ENCODE measurements at places on chromosomes 6 and 20.

DNA sequence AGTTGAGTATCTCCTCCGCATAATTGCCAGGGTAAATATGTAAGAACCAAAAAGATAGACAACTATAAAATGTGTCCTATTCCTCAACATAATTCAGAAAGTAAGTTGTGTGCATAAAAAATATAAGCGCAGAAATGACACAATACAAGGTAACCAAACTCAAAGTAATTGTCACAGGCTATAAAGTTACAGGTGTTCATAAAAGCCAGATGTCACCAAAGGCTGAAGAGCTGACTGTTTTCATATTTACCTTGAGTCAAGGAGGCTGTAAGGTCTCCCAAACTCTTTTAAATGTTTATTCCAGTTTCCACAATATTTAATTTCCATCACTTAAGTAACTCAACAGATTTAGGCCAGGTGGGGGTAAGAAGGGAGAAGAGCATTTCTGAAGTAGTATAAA, 192.2 kb upstream of the MARCKS start:
- no peak for DNase-seq

- DNase-seq, result no peak
These were observed 4.1 kb downstream of the TRPC4AP start for GRCh38 chr20:35088231-35089145.

GRCh38 chr6:17552861-17553260, 47.2 kb upstream of the FAM8A1 start:
- DNase-seq, result peak; percentile 20

- no peak for DNase-seq
These were observed 505.2 kb downstream of the CBLN4 start for GRCh38 chr20:55500130-55500529.

DNA sequence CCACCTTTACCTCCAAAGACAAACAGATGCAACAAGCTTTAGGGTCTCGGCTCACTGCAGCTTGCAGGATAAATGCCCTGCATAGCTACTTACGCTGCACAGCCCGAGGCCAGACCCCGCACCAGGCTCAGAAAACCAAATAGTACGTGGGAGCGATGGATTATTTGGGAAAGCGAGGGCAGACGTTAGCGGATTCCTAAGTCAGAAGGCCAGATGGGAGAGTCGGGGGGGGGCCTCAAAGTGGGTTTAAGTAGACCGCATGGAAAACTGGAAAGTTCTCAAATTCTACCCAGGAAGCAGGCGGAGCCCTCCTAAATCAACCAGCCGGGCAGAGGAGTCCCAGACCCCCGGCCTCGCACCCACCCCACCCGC, 382 bp downstream of the SFT2D1 start:
- peak; percentile 44 for DNase-seq

- no peak for DNase-seq
These were observed 28.3 kb downstream of the MEP1A start for GRCh38 chr6:46821458-46821881.

GRCh38 chr20:39607141-39607540, 645.0 kb downstream of the DHX35 start:
- peak; percentile 12 for DNase-seq

DNA sequence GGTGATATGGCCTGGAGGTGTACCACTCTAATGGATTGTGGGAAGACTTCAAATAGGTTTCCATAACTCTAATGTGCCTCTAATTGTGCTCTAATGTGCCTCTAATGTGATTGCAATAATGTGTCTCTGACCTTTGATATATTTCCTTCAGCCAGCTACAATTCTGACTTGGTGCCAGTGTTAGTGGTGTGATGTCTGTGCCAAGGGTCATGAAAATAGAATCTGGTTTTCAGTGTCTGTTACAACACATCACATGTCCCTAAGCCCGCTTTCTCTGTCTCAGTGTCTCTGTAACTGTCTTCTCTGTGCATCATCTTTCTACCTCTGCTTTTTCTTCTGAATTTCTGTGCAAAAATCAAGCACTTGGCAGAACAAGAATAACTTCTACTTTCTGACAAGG, 77.2 kb upstream of the ECI2 start:
- DNase-seq, result no peak

GRCh38 chr6:1267790-1268762, 43.8 kb upstream of the FOXQ1 start:
- DNase-seq, result no peak

DNA sequence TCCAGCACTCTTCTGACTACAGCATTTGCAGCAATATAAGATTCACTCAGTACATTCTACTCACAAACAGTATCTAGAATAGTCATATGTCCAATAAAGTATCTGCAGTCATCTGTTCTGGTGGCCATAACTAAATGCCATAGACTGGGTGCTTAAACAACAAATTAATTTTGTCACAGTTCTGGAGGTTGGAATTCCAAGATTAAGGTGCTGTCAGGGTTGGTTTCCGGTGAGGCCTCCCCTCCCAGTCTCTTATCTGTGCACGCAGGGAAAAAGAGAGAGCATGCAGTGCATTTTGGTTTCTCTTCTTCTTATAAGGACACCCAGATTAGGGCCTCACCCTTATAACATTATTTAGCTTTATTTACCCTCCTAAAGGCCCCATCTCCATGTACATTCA, 21.3 kb upstream of the NUS1 start:
- DNase-seq, result no peak

GRCh38 chr6:160883999-160884398, 107.6 kb upstream of the MAP3K4 start:
- no peak for DNase-seq

DNA sequence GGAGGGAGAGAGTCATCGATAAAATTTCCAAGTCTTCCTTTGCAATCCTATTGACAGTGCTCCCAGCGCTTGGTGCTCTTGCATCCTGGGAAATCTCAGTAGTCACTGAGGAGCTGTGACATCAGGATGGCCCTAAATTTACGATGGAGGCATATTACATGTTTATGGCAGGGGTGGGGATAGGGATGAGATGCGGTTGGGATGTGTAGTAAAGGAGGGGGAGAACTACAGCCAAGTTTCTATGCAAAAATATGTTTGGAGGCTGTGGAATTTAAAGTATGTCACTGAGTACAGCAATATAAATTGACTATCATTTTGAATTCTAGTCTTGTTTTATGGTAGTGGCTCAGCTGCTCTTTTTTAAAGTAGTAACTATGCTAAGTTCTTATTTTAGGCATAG, 544.9 kb downstream of the PKHD1 start:
- no peak for DNase-seq

DNA sequence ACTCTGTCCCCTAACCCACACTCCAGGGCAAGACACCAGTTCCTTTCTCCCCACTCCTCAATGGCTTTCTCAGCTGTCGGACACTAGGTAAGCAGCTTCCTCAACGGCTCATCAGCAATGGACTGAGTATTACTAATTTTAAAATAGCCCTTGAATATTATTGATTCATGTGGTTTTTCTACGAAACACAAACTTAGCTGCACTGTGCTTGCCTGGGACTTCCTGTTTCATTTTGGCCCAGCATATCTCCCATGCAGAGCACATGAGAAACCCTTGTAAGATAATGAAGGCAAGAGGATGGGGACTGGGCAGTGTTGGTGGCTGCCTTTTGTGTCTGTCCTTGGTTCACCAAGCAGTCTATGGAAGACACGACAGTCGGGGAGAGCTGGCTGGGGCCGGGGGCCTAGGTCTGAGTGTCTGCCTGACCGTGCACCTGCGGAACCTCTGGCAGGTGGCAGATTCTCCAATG, 48.9 kb downstream of the RNASET2 start:
- DNase-seq, result no peak

GRCh38 chr6:134532694-134533624, 215.0 kb upstream of the SGK1 start:
- no peak for DNase-seq

DNA sequence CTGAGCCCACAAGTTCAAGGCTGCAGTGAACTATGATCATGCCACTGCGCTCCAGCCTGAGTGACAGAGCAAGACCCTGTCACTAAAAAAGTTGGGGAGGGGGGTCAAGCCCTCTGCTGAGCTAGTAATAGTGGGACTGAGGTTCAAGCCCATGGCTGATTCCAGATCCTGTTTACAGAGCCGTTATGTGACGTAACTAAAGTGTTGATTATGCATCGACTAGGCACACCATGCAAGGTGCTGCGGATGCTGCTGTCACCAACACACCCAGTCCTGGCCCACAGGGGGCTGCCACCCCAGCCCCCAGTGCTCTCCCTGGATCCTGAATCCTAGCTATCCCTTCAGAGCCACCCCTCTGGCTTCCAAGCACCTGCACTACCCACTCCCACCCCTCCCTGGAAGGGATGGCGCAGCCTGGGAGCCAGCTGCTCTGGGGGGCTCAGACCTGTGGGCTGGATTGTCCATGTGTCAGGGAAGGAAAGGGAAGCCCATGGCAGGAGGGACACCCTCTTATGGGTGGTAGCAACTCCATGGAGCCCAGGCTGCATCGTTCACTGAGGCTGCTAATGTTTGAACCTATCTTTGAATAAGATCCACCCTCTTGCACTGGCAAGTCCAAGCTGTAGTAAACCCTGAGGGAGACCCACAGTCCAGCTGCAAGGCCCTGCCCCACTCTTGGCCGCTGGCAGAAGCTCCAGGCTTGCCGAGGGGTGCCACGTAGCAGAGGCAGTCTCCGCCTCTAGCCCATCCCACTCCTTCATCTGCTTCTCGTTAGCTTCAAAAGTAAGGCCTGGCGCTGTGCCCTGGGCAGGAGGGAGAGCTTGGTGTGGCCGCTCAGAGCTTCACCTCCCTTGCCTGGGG, 95.0 kb downstream of the SNX5 start:
- DNase-seq, result peak; percentile 93

GRCh38 chr6:132131758-132132157, 180.6 kb upstream of the CCN2 start:
- no peak for DNase-seq

DNA sequence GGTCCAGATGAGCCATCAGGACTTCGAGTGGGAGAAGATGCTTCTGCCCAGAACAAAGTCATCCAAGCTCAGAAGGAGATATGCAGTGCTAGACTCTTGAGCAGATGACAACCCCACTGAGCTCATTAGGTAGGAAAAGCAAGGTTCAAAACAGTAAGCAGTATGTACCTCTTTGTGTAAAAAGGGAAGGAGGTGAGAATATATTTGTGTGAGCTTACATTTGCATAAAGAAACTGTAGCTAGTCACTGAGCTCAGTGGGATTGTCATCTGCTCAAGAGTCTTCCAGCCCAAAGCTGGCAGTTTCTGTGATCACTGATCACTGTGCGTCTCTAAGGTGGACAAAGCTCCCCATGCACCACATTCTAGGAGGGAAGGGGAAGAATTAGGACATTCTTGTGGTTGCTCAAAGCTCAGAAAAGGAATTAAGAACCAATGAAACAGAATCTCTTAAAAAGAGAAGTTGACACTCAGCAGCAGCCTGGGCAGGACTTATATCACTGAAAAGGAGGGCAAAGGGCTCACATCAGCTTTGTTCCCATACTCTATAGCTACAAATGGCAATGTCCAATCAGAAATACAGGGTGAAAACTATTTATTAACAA, 90.0 kb upstream of the MAFB start:
- DNase-seq, result no peak

DNA sequence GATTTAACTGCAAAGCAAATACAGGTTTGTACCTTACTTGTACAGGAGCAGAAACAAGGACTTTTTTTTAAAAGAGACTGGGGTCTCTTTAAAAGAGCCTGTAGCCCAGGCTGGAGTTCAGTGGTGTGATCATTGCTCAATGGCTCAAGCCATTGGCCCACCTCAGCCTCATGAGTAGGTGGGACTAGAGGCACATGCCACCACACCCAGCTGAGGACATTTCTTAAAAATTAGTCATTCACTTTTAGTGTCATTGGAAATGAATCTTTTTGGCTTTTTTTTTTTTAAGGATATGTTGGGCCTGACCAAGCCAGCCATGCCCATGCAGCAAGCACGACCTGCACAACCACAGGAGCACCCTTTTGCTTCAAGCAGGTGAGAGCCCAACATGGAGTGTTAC, 16.9 kb downstream of the SEC23B start:
- DNase-seq, result no peak

- DNase-seq, result no peak
These were observed 4.6 kb upstream of the RGS17 start for GRCh38 chr6:153135681-153136080.

DNA sequence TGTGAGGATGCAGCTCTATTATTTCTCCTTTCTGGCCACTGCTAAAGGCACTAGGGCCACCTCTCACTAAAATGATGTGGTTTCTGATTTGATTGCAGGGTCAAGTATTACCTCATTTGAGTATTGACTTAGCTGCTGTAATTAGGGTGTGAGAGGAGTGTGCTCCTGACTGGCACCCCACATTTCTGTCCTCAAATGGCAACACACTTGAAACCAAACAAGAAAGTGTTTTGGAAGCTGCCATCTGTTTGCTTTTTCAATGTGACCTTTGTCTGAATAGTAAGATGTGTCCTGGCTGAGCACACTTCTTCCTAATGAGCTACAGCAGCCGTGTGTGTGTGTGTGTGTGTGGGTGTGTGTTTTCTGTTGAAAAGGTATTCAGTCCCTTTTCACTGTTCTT, 62.8 kb upstream of the SCP2D1 start:
- DNase-seq, result no peak

DNA sequence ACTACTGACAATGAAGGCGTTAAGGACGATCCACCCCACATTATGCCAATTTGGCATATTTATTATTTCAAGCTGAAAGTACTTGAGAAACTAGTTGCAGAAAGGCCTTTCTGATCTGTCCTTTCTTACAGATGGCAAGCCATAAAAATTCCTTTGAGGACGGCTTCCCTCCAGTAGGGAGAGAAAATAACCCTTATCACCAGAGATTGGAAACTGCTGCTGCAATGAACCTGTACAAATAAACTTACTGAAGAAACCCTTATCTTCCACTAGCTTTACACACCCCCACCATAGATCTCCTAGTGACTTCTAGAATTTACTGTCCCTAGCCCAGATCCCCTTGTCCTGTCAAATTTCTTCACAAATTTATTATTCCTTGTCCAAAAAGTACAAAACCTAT, 105.2 kb downstream of the MAP7 start:
- no peak for DNase-seq

DNA sequence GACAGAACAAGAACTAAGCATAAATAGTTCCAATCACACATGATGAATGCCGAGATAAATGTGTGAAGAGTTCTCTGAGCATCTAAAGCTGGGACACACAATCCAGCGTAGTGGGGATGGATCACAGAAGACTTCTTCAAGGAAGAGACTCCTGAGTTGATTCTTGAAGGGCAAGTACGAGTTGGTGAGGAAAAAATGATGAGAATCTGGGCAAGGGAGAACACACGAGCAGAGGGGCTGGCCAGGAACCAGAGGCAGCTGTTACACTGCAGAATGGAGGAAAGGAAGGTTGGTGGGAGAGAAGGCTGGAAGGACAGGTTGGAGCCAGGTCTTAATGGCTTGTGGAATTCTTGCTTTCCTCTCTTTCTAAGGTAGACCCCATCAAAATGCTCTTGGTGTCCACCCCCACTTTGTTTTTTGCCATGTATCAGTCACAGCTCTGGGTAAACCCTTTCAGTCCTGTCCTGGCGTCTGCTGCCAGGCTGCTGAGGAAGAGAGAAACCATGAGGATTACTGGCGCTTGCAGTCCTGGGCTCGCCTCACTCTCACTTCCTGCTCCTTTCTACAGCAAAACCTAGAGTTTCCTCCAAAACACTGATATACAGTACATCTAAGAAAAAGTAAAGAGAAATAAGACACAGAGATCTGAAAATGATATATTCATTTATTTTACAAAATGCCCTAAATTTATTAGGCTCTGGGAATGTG, 127.6 kb upstream of the FAM184A start:
- DNase-seq, result no peak

- DNase-seq, result peak; percentile 26
These were observed 14.9 kb upstream of the MATN4 start for GRCh38 chr20:45322952-45323383.

GRCh38 chr6:134122775-134123174, 70.4 kb upstream of the SLC2A12 start:
- no peak for DNase-seq

Data from hindlimb muscle (tissue), 1 donor.